ENCODE measurements at places on chromosomes 4 and X.
A peak's percentile ranks its signal among the peaks of the same experiment; 100 is the strongest.

GRCh38 chr4:21420166-21420565 lies 528.4 kb downstream of the KCNIP4 start:
- no peak for DNase-seq

- peak; percentile 51 for DNase-seq
These were observed 23.0 kb upstream of the PGM2 start for GRCh38 chr4:37803348-37803973.

- DNase-seq: no peak
These were observed 274.4 kb downstream of the DCTD start for GRCh38 chr4:182642831-182643230.

- DNase-seq: no peak
These were observed 173.4 kb downstream of the SCFD2 start for GRCh38 chr4:53192496-53192895.

DNA sequence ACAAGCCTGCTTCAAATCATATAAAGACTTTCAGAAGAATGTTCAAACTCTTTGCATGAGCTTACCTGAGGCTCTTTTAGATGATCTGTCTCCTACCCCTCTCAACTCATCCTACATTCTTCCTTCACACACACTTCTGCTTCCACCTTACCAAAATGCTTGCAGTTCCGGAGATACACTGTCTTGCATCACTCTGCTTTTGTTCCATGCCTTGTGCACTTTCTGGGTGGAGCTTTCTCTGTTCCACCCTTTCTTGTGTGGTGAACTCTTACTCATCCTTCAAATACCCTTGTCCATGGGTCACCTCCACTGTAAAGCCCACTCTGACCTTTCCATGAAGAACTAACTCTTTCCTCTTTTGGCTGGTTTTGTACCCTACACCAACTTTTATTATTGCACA lies 18.4 kb upstream of the MGST2 start:
- DNase-seq: no peak

GRCh38 chr4:8077181-8078108 lies 81.2 kb downstream of the ABLIM2 start:
- no peak for DNase-seq

DNA sequence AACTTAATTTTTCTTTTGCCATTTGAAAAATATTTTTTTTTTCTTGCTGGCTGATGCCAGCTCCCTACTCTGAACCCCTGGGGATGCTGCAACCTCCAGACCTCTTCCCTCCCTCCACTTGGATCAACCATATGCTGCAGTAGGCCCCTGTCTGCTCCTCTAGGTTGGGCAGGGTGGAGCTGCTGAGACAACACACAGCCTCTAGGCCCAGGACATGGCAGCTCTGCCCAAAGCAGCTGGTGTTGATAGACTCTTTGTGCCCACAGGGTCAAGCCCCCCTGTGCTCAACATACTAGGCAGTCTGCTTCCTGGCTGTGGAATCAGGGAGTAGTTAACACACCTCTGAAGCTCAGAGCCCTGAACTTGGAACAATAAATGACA lies 19.9 kb upstream of the CLNK start:
- DNase-seq: no peak

GRCh38 chr4:38343608-38344007 lies 320.4 kb upstream of the KLF3 start:
- no peak for DNase-seq

- DNase-seq: no peak
These were observed 55.6 kb downstream of the SPATA18 start for GRCh38 chr4:52106660-52107059.

DNA sequence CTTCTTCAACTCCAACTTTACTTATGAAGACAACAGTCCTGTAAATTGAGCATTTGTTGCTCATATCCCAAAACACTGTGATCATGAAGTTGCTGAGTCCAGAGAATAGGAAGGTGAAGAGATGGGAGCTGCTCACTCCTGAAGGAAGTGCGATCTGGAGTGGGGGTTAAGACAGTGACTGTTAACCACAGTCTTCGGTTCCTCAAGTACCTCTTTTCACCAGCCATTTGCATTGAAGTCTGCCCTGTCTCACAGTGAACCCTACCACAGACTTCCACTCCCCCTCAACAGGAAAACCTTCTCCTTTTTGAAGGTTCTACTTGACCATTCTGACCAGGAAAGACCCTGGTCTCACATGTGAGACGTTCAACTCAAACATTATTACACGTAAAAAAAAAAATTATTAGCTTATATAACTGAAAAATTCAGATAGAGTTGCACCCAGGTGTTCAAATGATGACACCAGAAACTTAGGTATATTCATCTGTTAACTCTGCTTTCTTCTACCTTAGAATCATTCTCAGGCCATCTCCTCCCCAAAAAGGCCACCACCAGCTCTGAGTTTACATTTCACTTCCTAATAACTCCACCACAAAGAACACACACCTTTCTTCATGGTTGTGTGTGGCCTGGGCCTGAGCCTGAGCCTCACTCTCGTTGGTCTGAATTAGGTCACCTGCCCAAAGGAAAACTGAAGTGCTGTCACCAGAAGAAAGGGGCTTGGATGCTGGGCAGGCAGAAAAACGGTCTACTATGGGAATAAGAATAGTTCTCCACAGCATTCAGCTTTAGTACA lies 199.2 kb downstream of the DCTD start:
- no peak for DNase-seq

- no peak for DNase-seq
These were observed 103.7 kb downstream of the AKAP4 start for GRCh38 chrX:50097071-50097470.

DNA sequence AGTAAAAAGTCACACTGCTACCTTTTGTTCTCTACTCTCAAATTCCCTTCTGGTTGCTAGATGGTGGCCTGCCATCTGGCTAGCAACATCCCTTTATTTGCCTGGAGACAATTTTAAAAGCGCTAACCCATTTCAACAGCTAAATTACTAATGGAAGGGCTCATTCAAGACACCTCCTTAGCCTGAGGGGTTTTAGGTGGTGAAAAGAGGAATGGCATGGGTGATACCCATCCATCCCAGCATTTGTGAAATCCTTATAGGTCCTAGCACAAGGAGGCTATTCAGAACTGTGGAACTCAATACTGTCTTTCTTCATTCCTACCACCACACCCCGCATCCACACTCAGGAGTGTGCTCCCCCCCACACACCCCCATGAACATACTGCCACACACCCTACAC lies 33.5 kb downstream of the ARHGEF9 start:
- DNase-seq: no peak

DNA sequence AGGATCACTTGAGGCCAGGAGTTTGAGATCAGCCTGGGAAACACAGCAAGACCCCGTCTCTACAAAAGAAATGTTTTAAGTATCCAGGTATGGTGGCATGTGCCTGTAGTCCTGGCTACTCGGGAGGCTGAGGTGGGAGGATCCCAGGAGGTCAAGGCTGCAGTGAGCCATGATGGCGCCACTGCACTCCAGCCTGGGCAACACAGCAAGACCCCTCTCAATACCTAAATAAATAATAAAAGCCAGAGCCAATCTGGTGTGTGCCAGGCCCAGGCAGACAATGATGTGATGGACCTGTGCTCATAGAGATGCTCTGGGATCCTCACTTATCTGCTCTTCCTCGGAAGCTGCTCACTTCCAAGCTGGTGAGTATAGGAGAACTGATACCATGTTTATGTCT lies 18.2 kb upstream of the SASH3 start:
- DNase-seq: no peak

GRCh38 chrX:50813843-50814661 lies at the start of gene SHROOM4:
Gene SHROOM4, minus strand, starts transcription at chrX:50814194. Its CDS starts 176 bp downstream, at chrX:50814018.
- DNase-seq: no peak
